Left ventricle myocardium superior (tissue), 1 donor: ENCODE measurements at places on chromosomes 7 and 10. TPM values are rescaled to one million over a fixed set of nuclear protein-coding genes. Genes with fewer than 3 reads are reported as not detected.

STEAP4 gene
- 21.7 TPM for total RNA-seq

FIGNL1 gene
- 5.2 TPM for total RNA-seq

DNA sequence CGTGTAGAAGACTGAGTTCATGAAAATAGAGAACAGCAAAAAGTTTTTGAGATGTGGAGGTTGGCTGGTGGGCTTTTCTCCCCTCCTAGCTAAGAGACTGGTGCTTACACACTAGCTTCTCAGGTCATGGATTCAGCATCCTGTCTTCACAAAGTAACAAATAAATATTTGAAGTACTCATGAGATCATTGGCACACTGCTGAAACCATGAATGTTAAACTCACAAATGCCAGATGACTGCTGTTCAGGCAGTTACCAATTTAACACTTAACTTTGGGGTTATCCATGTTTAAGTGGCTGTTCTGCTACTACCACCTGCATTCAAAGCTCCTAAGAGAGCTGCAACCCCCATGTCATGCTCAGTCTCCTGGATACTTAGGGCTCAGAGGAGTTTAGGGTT lies 119.0 kb upstream of the BET1 start:
- DNase-seq: no peak

DNA sequence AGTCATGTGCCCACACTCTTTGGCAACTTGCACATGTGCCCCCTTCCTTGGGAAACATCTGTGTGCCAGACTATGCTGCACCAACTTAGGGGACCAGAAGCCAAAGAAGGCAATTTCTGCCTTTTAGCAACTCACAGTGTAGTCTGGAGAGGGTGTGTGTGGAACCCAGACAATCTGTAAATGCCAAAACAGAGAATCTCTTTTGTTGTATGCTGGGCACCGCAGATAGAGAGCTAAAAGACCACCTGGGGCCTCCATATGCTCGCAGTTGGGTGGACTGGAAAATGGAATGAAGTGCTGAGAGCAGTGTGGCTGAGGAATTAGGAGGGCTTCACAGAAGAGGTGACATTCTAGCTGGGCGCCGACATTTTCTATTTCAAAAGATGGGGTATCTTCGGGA lies 26.4 kb downstream of the UBTD1 start:
- DNase-seq: no peak

DNA sequence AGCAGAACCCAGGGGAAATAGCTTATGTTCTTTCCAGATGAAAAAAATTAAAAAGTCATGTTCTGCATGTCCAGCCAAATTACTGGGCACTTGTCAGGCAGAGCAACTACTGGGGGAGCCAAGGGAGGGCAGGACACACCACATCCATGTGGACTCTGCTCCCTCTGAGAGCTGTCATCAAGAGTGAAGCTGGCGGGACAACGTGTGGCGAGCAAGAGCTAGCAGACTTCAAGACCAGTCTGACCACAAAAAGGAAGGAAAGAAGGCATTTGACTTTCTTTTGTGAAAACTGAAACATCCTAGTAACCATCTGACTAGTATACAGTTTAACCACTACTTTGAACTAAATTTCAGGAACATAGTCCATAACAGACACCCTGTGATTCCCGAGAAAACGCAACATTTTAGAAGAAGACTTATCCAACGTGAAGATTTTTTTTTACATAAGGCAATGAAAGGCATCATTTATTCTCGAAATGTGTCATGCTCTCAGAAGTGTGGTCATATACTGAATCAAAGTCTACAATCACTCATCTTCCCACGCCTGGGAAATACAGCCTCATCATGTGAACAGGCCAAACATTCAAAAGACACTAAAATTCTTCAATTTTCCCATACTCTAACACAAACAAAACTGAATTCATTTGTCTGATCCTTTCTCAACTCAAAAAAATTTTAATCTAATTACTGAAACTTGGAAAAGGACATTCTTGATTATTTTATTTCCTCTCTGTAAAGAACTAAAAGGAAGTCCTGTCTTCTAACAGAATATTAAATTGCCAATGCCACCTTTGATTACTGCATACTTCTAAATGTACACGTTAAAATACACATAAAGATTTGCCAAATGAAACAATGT lies 15.5 kb downstream of the CYTH3 start:
- peak; percentile 79 for DNase-seq

GRCh38 chr10:82310839-82311238 lies 435.8 kb downstream of the NRG3 start:
- no peak for DNase-seq

DNA sequence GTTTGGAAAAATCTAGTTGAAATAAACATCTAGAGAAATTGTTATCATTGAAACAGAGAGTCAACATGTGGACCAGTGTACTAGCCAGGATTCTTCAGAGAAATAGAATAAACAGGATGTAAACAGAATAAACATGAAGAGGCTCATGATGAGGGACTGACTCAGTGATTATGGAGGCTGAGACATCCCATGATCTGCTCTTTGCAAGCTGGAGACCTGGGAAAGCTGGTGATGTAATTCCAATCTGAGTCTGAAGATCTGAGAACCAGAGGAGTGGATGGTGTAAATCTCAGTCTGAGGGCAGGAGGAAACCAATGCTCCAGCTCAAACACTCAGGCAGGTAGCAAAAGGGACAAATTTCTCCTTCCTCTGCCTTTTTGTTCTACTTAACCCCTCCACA lies 62.9 kb upstream of the FAM180A start:
- DNase-seq: no peak

DNA sequence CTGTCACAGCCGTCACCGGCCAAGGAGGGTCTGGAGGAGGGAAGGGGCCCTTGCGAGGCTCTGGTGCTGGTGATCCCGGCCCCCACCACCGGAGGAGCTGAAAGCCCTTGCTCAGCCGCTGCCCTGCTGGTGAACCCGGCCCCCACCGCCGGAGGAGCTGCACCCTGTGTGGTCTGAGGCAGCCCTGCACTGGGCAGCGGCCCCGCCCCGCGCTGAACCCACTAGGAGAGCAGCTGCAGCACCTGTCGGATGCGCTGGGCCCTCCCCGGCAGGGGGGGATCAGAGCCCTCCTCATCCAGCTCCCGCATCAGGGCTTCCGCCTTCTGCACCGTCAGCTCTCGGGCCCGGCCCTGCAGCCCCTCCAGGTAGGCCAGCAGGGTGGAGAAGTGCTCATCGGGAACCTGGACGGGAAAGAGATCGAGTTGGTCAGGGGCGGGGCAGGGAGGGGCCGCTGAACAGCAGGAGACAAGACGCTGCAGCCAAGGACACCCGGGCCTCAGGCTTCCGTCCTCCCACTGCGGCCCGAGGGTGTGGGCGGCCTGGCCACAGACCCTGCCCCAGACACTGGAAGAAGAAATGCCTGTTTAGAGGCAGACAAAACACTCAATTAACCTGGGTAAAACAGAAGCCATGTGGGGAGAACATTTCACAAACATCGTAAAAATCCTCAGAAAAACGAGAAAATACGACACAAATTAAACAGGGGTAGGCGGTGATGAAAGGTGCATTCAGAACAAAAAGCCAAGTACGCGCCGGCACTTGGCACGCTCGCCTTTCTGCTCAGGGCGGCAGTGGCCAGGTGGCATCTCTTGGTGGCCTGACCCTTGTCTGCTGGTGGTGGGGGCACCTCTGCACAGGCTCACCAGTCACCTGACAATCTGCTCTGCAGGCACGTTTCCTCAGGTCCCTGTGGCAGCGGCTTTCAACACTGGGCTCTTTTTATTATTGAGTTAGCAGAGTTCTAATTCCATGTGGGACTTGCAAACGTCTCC lies 14.7 kb downstream of the CYP2W1 start:
- DNase-seq: no peak

- DNase-seq: peak; percentile 96
Measured at GRCh38 chr10:91632671-91633550, at the start of gene PPP1R3C. Gene PPP1R3C (minus strand): TSS chr10:91633071. CDS start chr10:91632969, 102 bp downstream.

DNA sequence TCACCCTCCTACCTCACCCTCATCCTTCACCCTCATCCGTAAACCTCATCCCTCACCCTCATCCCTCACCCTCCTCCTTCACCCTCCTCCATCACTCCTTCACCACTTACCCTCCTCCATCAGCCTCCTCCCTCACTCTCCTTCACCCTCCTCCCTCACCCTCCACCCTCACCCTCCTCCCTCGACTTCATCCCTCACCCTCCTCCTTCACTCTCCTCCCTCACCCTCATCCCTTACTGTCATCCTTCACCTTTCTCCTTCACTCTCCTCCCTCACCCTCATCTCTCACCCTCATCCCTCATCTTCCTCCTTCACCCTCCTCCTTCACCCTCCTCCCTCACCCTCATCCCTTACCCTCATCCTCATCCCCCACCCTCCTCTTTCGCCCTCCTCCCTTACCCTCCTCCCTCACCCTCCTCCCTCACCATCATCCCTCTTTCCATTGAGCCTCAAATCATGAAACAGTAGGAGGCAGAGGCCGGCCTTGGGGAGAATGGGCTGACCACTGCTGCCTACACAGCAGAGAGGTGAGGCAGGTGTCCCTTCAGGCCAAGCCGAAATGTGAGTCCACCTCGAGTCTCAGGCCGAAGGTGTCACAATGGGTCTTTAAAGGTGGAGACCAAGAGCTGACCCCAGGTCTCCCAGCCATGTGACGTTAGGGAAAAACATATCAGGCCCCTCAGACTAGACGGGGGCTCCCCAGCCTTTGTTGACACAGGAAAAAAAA lies 53.0 kb downstream of the PDGFA start:
- DNase-seq: no peak
